ENCODE measurements at places on chromosomes 7 and 10.
A peak's percentile ranks its signal among the peaks of the same experiment; 100 is the strongest.

- no peak for DNase-seq
These were observed 573.7 kb downstream of the PARD3 start for GRCh38 chr10:34241226-34242000.

- no peak for DNase-seq
These were observed 79.0 kb upstream of the ODAD2 start for GRCh38 chr10:28077889-28078288.

- no peak for DNase-seq
These were observed 18.0 kb downstream of the TMEM106B start for GRCh38 chr7:12229046-12229445.

DNA sequence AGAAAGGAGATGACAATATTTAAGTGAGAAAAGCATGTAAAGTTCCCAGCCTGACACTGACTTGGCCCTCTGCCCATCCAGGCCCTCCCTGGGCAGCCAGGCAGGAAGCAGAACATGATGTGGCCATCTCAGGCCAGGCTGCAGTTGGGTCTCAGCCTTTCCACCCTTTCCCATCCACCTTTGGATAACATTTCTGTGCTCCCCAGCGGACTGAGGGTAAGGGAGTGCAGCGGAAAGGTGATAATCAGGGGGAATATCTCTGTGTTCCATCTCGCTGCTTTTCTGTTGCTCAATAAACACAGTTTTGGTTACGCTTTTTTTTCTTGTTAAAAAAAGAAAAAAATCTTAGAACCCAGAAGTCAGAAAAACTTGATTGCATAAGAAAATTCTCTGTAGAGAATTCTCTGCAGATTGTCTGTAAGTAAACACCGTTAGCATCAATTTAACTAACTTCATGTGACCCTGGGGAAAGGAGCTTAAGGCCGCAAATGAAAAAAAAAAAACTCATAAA, 37.2 kb upstream of the TARP start:
- peak; percentile 67 for DNase-seq

- DNase-seq: no peak
These were observed 171.6 kb upstream of the PLPP4 start for GRCh38 chr10:120285408-120285807.

DNA sequence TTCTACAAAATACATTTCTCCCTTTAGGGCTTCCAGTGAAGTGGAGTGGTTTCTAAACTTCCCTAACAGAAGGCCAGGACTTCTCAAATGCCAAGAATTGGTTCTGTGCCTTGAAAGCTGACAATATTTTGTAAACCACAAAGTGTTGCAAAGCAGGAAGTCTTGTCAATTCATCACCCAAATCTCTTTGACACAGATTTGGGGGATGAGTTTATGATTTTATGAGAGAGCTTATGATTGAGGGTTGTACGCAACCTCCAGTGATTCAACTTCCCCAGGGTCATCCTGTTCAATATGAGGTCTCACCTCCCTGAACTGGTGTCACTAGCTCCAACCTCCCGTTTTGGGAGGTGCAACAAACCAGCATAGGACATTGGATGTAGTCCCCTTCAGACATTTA, 83.7 kb downstream of the PRLHR start:
- DNase-seq: no peak

GRCh38 chr7:28065721-28066285, 114.8 kb downstream of the JAZF1 start:
- DNase-seq: no peak

- DNase-seq: no peak
These were observed at the start of gene RAPGEF5 for GRCh38 chr7:22356701-22357310. Gene RAPGEF5, minus strand, starts transcription at chr7:22357154. Its CDS starts 94 bp downstream, at chr7:22357060.

DNA sequence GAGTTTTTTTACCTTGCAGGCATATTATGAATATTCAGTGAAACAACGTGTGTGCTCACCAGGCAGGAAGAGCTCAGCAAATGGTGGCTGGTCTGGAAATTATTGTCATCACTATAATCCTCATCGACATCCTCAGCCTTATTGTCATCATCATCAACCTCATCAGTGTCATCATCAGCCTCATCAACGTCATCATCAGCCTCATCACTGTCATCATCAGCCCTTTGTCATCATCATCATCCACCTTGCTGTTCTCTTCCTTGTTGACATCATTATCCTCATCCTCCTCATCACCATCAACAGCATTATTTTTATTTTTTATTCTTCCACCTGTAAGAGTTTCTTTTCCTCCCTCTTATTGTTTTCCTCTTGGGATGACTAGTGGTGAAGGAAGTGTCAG, 142.3 kb upstream of the GPR26 start:
- no peak for DNase-seq

DNA sequence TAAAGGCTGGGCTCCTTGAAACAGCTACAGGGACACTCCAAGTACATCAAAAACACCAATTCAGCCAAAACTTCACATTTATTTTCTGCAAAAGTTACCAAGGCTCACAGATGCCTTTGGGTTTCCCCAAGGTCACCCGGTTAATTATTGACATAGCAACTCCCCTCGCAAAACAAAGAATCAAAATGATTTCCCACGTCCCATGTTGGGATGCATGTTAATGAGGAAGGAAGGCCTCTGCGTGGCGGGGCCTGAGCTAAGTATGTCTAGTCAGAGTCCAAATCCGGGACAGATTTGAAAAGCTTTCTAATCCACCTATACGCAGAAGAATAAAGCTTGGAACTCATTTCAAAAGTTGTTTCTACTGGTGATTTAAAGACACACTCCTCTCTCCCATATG, 535 bp upstream of the TMEM72 start:
- DNase-seq: no peak
